ENCODE measurements at places on chromosomes 1 and 21. TPM values are rescaled to one million over a fixed set of nuclear protein-coding genes. Genes with fewer than 3 reads are reported as not detected.

GRCh38 chr1:169107603-169108208 is 1.2 kb downstream of the ATP1B1 start:
- DNase-seq = no peak

DNA sequence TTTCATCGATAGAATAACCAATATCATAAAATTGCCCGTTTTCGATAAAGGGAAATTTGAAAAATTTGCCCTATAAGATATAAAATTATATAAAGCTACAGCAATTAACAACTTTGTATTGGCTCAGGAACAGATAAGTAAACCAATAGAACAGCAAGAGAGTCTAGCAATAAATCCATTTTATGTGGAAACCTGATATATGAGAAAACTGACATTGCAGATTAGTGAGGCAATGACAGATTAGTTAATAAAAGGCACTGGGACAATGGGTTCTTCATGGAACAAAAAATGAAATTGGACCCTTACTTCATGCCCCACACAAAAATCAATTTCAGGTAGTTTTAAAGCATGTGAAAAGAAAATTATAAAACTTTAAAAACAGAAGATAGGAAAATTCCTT is 169.9 kb upstream of the ST6GALNAC5 start:
- DNase-seq = no peak

GRCh38 chr1:208273386-208274017 is 29.3 kb upstream of the PLXNA2 start:
- DNase-seq = no peak

DNA sequence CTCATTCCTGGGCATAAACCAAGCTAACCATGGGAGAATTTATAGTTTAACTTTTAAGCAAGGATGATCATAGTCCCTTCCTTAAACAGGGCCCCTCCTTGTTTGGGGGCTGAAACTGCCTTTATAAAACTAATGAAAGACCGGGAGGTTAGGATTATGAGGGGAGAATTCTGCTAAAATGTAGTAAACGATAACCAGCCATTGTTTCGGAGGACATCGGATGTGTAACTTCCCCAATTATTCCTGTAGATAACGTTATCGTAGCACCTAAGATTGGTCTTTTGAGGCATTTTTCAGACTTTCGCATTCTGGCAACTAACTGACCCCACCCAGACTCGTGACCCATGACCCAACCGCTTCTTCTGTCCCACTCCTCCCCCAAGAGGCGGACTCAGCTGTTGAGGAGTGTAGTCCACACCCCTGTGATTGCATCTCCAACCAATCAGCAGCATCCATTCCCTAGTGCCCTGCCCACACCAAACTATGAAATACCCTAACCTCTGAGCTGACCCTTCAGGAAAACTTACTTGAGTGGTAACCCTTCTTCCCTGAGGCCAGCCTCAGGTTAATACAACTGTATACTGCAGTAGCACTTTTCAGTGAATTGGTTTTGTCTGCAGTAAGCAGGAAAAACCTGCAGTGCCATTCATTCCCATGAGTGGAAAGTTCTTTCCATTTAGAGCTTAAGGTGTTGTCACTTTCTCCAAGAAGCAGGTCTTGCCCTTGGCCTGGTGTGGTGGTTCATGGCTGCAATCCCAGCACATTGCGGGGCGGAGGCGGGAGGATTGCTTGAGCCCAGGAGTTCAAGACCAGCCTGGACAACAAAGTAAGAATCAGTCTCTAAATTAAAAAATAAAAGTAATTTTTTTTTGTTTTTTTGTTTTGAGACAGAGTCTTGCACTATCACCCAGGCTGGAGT is 823 bp upstream of the SYF2 start:
- peak; percentile 68 for DNase-seq

GRCh38 chr1:54377040-54377691 is 29.0 kb downstream of the SSBP3 start:
- peak; percentile 63 for DNase-seq

GRCh38 chr1:173181791-173182190 is 25.3 kb downstream of the TNFSF4 start:
- DNase-seq = no peak

DNA sequence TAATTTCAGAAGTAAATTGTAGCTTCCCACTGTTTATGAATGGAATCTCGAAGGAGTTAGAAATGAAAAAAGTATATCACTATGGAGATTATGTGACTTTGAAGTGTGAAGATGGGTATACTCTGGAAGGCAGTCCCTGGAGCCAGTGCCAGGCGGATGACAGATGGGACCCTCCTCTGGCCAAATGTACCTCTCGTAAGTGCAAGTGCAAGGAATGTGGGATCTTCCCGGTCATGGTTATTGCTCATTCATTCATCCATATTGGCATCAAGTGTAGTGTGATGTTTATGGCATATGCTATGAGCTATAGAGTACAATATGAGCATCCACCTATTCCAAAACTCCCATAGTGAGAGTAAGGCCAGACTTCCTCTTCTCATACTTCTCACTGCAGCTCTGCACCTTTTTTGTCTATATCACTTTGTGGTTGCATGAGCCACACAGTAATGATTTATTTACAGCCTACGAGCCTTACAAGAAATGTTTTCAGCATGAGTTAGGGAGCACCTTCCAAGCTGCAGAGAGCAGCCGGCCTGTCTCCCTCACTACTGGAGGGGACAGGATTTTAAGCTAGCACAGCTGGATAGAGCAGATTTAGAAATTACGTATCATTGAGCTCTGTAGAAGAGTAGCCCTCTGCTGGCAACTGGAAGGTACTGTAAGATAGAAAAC is 24.9 kb upstream of the CR1L start:
- DNase-seq = no peak

DNA sequence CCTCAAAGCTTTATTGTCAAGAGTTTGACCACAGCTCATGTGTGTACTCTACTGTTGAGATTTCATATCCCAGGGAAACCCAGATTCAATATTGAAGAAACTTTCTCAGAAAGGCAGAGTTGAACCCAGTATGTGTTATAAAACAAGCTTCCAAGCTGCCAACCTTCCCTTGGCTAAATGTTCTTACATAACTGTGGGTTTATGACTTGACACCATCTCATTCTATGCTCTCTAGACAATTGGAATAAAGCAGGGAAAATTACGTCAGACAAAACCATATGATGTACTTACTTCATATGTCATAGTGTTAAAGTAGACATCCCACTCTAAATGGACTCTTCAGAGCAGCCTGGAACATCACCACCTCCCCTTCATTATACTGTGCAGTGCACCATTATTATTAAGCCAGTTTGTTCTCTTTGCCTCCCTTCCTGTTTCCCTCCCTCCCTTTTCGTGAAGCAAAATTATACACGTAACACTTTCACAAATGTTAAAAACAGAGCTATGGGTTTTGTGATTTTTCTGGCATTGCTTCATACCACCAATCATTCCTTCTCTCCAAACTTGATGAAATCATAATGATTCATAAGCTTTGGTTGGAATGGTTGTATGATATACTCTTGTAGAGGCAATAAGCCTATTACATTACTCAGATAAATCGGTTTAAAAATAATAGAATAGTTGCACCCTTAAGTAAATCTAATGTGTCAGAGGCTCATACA is 507.2 kb downstream of the LTN1 start:
- no peak for DNase-seq

DNA sequence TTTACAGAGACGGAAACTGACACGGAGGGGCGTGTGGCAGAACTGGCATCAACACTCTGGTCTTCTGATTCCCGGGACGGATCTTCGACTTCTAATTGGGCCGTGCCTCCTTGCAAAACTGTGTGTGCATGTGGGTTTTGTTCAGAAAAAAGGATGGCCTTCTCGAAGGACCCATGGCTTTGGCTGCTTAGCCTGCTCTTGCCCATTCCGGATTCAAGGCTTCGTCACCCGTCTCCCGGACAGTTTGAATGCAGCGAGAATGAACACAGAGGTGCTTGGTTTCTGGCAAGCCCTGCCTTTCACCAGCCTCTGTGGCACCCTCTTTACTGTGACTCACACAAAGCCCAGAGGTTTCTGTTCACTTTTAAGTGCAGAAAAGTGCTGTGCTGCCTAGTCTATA is 120.1 kb downstream of the PRDM2 start:
- no peak for DNase-seq

DNA sequence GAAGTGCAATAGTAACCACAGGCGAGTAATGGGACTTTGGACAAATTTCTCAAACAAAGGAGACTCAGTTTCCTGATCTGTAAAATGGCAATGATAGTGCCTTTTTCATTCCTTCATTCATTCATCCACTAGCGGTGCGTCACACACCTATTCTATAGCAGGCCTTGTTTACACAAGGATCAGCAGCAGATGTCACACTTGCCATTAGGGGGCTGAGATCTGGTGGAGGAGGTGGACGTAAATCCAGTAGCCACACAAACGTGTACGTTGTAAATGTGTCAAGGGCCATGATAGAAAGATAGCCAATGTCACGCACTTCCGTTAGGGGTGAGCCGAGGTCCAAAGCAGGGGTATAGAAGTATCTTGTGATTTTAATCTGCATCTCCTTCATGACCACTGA is 34.2 kb downstream of the SERINC2 start:
- DNase-seq = no peak

- DNase-seq = no peak
These were observed 26.0 kb downstream of the ADGRL4 start for GRCh38 chr1:78980511-78980910.

DNA sequence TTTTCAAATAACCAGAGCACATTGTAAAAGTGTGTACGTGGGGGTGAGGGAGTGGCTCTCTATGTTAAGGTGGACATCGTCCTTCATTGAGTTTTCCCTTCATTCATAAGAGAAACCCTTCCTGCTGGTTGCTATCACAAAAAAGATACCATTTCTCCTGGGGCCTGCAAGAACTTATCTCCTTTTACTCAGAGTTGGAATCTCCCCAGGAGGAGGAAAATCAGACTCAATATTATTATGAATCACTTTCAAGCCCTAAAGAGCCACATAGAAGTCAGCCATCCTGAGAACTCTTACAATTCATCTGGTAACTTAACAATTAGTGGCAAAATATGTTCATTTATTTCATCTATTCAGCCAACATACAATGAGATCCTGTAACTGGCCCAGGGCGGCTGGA is 27.1 kb upstream of the TGFBR3 start:
- DNase-seq = no peak

- no peak for DNase-seq
These were observed 25.7 kb downstream of the VAV3 start for GRCh38 chr1:107939256-107939655.

DNA sequence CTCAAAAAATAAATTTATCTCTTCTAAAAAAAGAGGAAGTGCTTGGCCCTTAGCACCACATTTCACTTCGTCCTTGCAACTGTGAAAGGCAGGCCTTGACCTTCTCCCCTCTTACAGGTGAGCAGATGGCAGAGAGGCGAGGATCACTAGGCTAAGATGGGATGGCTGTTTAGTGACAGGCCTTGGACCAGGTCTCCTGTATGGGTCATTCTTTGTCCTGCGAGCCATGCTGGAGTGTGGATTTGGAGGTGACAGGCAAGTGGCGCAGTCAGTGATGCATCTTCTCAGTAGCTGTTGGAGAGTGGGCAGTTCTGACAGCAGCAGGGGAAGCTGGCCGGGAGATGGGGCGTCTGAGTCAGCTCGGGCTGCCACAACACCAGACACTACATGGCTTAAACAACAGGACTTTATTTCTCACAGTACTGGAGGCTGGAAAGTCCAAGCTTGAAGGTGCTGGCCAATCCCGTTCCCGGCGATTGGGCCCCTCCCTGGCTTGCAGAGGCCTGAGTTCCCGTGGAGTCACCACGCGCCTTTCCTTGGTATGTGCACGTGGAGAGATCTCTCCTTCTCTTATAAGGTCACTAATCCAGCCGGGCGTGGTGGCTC is 16.5 kb downstream of the SLC27A3 start:
- DNase-seq = no peak

- no peak for DNase-seq
These were observed 23.1 kb downstream of the CFH start for GRCh38 chr1:196674908-196675307.

DNA sequence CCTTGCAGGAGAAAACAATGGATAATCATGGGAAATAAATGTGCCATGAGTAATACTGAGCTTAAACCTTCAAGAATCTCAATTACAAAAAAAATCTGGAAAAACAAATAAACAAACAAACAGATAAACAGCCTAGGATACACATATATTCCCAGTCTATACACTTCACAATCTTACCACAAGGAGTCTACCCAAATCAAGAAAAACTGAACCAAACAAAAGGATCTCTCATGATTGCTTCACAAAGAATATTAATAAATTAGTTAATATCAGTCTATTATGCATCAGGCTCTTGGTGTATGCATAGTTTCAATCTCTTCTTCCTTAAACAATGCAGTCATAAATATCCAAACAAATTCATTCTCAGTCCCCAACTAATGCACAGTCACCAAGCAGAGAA is 3.2 kb upstream of the ESRRG start:
- no peak for DNase-seq

SON gene
- 419 TPM for polyA plus RNA-seq

SPATA1 gene
- 1.5 TPM for polyA plus RNA-seq

MAB21L3 gene
- not detected for polyA plus RNA-seq
